ENCODE measurements at places on chromosomes 5 and 9.

DNA sequence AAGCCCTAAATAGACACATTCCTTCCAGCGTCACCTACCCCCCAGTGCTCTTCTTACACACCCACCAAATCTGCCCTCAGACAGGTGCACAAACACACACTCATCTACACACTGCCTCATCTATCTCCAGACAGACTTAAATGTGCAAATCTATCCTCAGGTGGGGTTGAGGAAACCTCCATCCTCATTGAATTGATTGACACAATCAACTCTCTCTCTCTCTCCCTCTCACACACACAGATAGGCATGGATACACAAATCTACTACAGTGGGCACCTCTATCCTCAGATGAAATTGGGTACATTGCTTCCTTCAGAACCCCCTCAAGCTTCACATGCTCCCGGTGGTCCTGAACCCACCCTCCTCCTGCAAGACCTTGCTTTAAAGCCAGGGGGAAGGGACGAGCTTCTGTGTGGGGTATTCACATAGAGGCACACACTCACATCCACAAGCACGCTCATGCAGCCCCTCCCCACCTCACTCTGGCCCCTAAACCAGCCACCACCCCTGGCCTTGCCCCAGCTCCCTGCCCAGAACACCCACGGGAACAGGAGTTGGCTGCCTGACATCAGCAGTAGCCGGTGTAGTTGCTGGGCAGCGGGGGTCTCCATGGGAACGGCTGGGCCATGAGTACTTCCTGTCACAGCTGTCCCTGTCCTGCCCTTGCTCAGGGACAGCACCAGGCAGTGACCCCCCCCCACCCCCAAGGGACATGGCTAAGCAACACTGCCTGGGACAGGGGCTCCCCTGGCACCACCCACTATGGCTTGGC lies 22.8 kb downstream of the PCDH1 start:
- no peak for DNase-seq

DNA sequence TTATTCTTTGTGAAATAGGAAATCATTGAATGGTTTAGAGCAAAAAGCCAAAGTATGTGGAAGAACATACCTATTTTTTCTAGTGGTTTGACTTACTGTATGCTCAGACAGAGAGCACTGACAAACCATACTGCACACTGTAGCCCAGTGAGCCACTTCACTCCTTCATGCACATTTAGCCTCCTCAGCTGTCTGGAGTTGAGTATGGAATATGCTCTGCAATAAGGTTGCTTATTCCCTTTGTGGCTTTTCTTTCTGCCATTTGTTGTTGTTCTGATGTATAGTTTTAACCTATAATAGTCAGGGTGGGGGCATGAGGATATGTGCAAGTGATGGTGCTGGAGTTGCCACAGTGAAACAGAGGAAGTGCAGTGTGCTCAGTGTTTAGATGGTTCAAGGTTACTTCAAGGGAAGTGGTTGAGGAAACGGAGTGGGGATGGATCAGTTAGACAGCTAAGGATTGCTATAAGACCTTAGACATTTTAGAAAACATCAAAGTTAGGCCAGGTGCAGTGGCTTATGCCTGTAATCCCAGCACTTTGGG lies 100.7 kb downstream of the CDC42SE2 start:
- DNase-seq: no peak

DNA sequence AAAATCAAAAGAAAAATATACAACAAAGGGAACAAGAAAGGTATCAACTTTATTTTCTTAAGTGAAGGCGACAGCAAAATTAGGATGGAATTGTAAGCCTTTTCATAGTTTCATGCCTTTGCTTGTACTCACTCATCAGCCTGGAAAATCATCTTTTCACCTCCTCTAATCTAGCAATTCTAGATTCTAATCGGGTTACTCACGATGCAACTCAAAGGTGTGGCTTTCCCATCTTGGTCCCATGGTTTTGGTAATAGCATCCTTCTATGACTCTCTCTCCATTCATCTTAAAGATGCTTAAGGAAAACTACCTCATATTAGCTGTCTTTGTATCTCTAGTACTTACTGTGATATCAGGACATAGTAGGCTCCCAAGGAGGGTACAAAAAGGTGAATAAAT lies 30.5 kb downstream of the DNAH5 start:
- no peak for DNase-seq

DNA sequence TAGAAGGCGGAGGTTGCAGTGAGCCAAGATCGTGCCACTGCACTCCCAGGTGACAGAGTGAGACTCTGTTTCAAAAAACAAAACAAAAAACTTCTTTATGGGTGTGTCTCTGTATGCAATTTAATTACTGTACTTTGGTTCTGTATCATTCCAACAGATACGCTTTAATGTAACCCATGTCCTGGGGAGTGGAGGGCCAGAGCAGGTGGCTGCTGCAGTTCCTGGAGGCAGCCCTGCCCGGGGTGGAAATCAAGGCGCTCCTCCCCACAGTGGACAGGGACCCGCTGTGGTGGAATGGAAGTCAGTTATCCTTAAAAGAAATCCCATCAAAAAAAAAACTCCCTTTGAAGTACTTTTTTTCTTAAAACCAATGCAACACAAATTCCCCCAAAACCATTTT lies 1.9 kb downstream of the DAP start:
- no peak for DNase-seq

DNA sequence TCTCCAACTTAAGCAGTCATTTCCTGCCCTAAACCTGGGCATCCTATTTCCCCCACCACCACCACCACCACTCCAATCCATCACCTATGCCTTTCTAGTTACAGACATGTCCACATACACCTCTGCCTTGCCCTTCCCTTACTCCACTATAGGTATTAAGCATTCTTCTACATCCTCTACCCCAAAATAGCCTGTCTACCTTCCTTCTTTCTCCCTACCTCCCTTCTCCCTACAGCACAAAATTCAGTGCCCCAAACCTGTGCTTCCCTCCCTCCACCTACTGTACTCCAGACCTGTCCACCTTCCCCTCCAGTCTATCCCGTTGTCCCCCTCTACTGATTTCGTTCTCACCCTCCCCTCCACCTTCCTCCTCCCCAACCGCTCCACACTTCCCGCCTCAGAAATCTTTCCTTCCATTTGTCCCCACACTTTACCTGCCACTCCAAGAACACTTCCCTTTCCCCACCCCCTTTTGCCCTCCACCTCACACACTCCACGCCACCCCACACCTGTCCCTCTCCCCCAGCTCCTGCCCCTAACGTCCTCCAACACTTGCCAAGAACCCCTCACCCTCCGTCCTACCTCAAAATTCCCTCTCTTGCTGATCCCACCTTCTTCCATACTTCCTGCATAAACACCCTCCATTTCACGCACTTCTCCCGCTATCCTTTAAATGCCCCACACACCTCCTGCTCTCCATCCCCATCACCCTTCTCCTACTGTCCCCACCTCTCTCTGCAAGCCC lies 1.6 kb downstream of the STRBP start:
- DNase-seq: no peak

- no peak for DNase-seq
These were observed 81.5 kb upstream of the AGXT2 start for GRCh38 chr5:35129276-35129675.

DNA sequence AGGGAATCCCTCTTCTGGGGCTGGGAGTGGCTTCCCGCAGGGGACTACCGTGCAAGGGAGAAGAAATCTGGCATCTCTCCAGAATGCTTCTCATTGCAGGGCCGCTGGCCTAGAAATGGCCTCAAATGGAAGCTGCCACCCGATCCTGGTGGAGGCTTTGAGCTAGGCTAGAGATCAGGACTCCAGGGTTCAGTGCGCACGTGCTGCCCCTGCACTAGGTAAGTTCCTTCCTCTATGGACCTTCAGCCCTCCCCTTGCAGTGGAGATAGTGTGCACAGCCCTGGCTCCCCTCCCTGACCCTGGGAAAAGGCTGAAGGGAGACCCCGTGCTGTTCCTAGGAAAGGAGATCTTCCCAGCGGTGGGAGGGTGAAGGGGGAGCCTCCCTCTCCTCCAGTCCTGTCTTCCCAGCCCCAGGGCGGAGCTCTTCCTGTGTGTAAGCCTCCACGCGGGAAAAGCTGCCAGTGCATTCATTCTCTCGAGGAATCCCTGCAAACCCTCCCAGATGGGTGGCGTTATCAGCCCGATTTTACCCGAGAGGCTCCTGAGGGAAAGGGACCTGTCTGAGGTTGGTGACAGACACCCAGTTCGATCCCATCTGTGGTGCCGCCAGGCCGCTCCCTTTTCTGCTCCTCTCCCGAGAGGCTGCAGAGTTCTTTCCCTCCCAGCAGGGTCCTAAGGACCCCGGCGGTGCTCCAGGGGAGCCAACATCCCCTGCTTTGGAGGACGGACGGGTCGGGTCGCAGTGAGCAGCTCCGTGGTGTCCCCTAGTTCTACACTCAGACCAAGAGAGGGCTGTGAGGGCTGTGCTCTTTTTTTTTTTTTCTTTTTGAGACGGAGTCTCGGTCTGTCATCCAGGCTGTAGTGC lies 1.4 kb upstream of the CERCAM start:
- DNase-seq: no peak

DNA sequence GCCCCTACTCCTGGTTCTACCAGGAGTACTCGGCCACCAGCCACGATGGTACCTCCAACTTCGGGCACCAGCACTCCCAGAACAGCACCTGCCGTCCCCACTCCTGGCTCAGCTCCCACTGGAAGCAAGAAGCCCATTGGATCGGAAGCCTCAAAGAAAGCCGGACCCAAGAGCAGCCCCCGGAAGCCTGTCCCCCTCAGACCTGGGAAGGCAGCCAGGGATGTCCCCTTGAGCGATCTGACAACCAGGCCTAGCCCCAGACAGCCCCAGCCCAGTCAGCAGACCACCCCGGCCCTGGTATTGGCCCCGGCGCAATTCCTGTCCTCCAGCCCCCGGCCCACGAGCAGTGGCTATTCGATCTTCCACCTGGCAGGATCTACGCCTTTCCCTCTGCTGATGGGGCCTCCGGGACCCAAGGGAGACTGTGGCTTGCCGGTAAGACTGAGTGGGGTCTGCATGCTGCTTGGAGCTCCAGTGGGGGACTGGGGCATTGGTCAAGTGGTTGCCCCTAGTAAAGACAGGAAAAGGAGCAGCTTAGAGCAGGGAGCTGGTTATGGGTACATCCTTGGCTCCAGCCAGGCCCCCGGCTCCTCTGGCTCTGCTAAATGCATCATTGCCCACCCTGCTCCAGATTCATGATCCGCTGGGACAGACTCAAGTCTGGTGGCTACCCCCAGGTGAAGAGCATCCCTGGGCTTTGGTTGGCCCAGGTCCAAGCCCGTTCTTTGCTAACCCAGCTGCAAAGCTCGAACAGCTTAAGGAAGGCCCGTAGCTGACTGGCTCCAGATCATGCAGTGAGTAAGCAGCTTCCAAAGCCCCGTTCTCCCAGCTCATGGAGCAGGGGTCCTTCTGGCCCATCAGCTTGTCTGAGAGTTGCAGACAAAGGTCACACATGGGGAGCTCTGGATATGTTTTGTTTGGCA lies 14.0 kb downstream of the COL27A1 start:
- no peak for DNase-seq

DNA sequence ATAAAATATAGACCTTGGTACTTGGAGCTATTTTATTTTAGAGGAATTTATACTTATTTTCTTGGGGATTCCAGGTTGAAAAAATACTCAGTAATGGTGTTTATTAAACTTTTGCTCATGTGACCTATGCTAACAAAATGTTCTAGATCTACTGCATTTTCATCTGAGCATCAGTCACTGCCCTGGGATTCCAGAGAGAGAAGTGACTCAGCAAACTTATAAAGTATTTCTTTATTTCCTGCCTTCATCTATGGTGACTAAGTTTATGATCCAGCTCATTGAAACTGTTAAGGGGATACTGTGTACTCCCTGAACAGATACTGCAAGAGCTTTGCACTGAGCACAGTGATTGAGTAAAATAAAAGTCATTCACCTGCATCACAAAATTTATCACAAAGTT lies 298.5 kb upstream of the CDH18 start:
- DNase-seq: no peak

- DNase-seq: no peak
These were observed 91.6 kb downstream of the CFAP90 start for GRCh38 chr5:7759257-7759871.

DNA sequence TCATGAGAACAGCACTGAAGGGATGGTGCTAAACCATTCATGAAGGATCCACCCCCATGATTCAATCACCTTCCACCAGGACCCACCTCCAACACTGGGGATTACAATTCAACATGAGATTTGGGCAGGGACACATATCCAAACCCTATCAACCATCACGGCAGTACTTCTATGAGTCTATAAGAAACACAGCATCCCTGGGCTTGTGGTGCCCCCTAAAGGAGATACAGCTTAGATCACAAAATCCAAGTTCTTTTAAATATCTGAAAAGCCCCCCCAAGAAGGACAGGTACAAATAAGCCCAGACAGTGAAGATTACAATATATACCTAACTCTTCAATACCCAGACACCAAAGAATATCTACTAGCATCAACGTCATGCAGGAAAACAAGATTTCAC lies 233.7 kb upstream of the ADRA1B start:
- DNase-seq: no peak

- DNase-seq: no peak
These were observed 15.3 kb downstream of the ASS1 start for GRCh38 chr9:130459941-130460669.

- DNase-seq: no peak
These were observed 52.8 kb downstream of the IRF1 start for GRCh38 chr5:132437604-132438266.

- DNase-seq: peak; percentile 70
These were observed 35.6 kb downstream of the MRPL36 start for GRCh38 chr5:1763960-1764605.

GRCh38 chr9:107963246-107963645 lies 473.7 kb upstream of the KLF4 start:
- no peak for DNase-seq

GRCh38 chr5:122500245-122501088 lies 188.4 kb downstream of the SNCAIP start:
- DNase-seq: no peak

GRCh38 chr5:61993295-61993927 lies 312.6 kb upstream of the KIF2A start:
- DNase-seq: no peak

DNA sequence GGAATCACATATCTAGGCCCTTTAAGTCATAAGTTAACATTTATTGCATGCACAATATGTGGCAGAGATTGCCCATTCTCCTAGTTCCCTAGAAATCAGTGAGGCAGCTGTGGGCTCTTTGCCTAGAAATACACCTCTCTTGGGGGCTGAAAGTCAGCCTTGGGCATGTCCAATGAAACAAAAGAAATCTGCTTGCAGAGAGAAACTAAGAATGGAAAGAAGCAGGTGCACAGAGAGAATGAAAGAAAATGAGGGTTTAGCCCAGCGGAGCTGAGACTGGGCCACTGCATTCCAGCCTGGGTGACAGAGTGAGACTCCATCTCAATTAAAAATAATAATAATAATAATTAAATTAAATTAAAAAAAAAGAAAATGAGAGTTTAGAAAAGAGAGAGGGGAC lies 57.3 kb upstream of the DAB2 start:
- no peak for DNase-seq

- no peak for DNase-seq
These were observed 154.4 kb downstream of the EPB41L4A start for GRCh38 chr5:112264666-112265065.

DNA sequence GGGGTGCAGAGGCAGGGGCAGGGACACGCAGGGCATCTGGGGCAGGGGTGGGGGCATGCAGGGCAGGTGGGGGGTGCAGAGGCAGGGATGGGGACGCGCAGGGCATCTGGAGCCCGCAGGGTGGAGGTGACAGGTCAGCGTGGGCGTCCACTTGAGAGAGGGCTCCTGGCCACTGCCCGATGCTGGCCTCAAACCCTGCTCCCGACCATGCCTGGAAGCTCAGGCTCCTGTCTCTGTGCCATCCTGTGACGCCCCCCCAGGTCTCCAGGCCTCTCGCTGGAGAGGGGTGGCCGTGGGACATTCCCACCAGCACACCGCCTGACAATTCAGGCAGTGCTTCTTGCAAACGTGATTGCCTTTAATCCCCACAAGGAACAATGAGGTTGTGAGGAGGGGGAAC lies 33.0 kb downstream of the ZDHHC11B start:
- no peak for DNase-seq
